SJSA1 (cell line): ENCODE measurements at places on chromosomes 3 and 15. TPM values are rescaled to one million over a fixed set of nuclear protein-coding genes. Genes with fewer than 3 reads are reported as not detected.

DNA sequence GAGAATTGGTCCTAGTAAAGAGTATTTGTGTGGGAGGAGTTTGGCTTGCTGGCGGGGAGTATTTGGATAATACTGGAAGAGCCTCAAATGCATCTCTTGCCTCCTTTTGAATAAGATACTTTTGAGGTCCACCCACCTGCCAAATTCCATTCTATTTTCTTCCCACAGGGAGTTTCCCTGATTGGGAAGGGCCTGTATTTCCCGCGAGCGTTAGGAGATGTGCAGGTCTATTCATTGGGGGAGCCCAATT lies 406 bp upstream of the RASA2 start:
- DNase-seq: no peak
- H3K27me3 ChIP-seq: no peaks in the 10 kb centered on the region
- peaks cover 9% of the 10 kb centered on the region for H3K36me3 ChIP-seq
- H3K27ac ChIP-seq: peak overlapping the region; percentile 43

DNA sequence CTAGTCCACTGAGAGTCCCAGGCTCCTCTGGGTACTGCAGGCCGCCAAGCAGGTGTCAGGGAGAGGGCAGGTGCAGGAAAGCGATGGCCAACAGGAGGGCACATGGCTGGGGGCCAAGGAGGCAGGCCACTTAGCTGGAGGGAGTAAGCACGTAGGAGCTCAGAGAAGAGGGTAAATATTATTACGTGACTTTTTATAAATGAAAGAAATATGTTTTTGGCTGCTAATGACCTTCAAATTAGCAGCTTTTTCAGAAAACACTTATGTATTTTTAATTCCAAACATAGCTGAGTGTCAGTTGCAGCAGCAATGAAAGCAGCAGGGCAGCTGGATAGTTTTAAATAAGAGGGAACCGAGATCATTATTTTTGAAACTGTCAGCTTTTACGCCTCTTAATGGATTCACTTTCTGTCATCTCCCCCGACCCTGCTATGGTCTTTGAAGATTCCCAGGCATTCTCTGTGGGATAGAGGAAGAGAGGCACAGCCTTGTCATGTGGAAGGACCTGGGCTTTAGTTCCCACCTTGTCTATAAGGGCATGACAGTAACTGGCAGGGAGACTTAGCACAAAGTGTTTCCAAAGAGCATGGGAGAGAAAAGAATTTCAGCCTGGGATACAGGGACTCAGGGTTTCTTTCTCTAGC lies 477.1 kb downstream of the EPHB1 start:
- H3K36me3 ChIP-seq: no peaks in the 10 kb centered on the region
- no peak overlapping the region for H3K4me3 ChIP-seq
- H3K27ac ChIP-seq: no peak overlapping the region
- no peaks in the 10 kb centered on the region for H3K27me3 ChIP-seq
- H3K4me1 ChIP-seq: no peaks in the 10 kb centered on the region

DNA sequence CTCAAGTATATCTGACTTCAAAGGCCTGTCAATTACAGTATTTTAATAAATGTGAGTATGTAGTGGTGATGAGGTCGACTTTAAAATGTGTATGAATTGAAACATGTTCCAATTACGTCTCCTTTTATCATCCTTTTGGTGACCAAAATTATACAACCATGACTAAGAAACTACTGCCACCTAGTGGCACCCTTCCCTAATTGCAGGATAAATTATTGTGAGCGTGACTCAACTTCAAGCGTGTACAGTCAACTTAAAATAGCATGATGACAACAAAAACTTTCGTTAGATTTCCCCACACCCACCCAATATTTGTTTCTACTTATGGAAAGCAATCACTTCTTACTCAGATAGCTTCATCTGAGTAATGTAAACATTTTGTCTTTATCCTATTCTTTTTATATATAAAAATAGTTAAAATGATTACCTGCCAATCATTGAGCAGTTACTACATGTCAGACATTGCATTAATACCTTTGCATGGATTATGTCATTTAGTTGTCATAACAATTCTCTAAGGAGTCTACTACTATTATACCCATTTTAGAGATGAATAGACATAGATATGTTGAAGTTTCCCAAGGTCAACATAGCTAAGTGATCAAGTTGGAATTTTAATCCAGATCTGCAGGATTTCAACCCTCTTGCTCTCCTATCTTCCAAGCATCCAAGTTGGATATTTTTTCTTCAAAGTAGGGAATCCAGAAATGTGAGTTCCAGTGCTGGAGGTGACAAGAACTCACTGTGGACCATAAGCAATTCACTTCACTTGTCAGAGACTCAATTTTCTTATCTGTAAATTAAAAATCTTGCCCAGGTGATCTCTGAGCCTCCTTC lies 106.0 kb downstream of the MEX3B start:
- DNase-seq: peak; percentile 38
- peak overlapping the region; percentile 49 for H3K27ac ChIP-seq
- peaks cover 23% of the 10 kb centered on the region for H3K4me1 ChIP-seq
- no peak overlapping the region for H3K4me3 ChIP-seq

DNA sequence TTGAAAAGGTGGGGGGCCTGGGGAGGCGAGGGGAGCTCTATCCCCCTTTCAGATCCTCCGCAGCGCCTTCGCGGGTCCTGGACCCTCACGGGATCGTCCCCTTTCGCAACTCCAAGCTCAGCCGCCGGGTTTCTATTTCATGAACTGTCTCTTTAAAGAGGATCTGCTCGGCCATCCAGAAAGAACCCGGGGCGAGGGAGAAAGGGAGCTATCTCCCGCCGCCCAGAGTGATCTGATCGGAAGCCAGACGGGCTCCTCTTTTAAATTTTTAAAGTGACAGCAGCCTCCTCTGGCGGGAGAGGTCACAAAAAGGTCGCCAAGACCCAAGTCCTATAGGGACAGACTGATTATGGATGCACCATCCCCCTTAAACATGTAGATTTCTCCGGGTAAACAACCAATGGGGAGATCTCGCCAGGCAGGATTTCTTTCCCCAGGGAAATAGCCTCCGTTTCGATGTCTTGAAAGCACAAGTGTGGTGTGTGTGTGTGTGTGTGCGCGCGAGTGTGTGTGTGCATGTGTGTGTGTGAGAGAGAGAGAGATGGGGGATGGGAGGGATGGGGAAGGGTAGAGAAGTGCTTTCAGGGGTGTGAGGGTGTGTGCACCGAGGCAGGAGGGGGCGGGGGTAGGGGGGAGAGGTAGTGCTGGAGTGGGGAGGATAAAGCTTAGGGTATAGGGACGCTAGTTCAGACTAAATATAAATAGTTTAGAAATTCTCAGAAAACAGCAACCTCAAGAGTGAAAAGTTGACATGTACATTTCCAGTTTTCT lies 516.1 kb downstream of the MECOM start:
- H3K4me3 ChIP-seq: peak overlapping the region; percentile 72
- peaks cover 19% of the 10 kb centered on the region for H3K4me1 ChIP-seq
- peak; percentile 75 for DNase-seq
- no peaks in the 10 kb centered on the region for H3K27me3 ChIP-seq
- peak overlapping the region; percentile 59 for H3K27ac ChIP-seq
- peaks cover 6% of the 10 kb centered on the region; the same call in 1 of the 2 replicates for H3K36me3 ChIP-seq

DNA sequence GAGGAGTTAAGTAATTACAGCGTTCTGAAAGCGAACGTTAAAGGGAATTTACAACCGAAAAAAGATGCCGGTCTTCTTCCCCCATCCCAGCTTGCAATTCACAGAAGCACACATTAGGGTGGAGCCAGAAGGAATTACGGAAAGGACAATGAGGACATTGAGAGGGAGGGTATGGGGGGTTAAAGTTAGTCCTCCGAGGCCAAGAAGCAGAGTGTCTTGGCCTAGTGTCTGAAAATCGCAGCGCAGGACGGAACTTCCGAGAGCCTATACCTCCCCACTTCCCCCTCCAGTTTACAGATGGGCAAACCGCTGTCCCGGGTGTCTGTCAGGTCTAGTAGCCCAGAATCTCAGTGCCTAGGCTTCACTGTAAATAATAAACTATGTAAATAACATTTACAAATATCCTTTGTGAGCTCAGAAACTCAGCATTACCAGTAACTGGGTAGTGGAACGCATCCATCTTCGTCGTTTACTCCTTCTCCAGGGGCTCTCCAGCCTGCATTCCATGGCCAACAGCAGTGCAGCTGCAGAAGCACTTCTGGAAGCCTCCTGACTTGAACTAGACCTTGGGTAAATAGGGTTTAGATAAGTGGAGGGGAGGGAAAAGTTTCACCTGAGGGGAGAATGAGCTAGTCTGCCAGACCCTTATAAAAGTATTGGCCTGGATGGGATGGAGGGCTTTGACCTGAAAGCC lies 922 bp downstream of the ADPRH start:
- H3K4me3 ChIP-seq: peak overlapping the region; percentile 51
- H3K36me3 ChIP-seq: no peaks in the 10 kb centered on the region
- peaks cover 6% of the 10 kb centered on the region for H3K4me1 ChIP-seq

- H3K4me1 ChIP-seq: no peaks in the 10 kb centered on the region
- no peak overlapping the region for H3K4me3 ChIP-seq
- no peaks in the 10 kb centered on the region for H3K36me3 ChIP-seq
- H3K27me3 ChIP-seq: no peaks in the 10 kb centered on the region
- H3K27ac ChIP-seq: no peak overlapping the region
Measured at GRCh38 chr3:25181096-25181495, 247.0 kb upstream of the RARB start.

GRCh38 chr3:43286115-43286840 lies at the start of gene SNRK:
Gene SNRK, plus strand, starts transcription at chr3:43286540. Its CDS starts 16,664 bp downstream, at chr3:43303204.
- peaks cover 9% of the 10 kb centered on the region; the same call in 1 of the 2 replicates for H3K27me3 ChIP-seq
- peak within 1 kb of the TSS; percentile 99 for H3K4me3 ChIP-seq
- peak; percentile 74 for DNase-seq
- peaks cover 13% of the 10 kb centered on the region for H3K36me3 ChIP-seq

- no peak for DNase-seq
- H3K4me1 ChIP-seq: no peaks in the 10 kb centered on the region
- H3K4me3 ChIP-seq: no peak overlapping the region
- H3K36me3 ChIP-seq: no peaks in the 10 kb centered on the region
- H3K27ac ChIP-seq: no peak overlapping the region
- H3K27me3 ChIP-seq: no peaks in the 10 kb centered on the region
Measured at GRCh38 chr15:26689462-26689861, 83.4 kb downstream of the GABRB3 start.

DNA sequence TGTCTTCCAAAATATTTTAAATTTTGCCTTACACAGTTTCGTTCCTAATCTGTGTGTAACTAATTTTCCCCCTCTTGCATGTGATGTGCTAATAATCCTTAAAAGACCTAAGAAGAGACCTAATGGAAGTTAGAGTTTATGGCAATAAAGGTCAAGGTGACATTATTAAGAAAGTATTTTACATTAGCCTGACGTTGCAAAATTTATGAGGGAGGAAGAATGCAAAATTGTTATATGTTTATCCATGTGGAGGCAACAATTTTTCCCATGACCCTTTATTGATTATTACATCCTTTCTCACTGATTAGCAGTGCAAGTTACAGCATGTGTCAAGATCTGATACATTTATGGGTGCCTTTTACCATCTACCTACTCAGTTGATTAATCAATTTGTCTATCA lies 373.8 kb upstream of the ROBO1 start:
- no peaks in the 10 kb centered on the region for H3K36me3 ChIP-seq
- no peaks in the 10 kb centered on the region for H3K4me1 ChIP-seq
- no peak overlapping the region for H3K4me3 ChIP-seq
- no peak for DNase-seq
- no peak overlapping the region for H3K27ac ChIP-seq

GRCh38 chr3:183308751-183309150 lies 55.7 kb downstream of the B3GNT5 start:
- no peak overlapping the region for H3K4me3 ChIP-seq
- peaks cover 29% of the 10 kb centered on the region for H3K4me1 ChIP-seq
- no peaks in the 10 kb centered on the region for H3K27me3 ChIP-seq
- no peaks in the 10 kb centered on the region for H3K36me3 ChIP-seq
- no peak overlapping the region for H3K27ac ChIP-seq

DNA sequence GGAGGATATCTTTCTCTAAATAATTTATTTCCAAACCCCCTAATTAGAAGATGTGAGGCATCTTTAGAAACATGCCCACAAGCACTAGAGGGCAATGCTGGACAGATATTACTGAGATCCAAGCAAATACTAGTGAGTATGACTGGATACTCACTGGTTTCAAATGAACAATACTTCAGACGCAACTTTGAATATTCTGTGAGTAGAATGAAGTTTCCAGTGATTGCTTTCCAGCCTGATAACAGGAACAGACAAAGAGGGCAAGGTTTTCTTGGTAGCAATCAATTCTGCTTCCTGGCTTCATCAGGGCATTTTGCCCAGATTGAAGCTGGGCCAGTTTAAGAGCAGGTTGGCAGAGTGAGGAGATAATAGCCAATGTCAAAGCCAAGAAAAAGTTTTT lies 442.6 kb upstream of the PDZRN3 start:
- H3K27ac ChIP-seq: no peak overlapping the region
- H3K36me3 ChIP-seq: no peaks in the 10 kb centered on the region
- no peaks in the 10 kb centered on the region for H3K4me1 ChIP-seq
- no peaks in the 10 kb centered on the region for H3K27me3 ChIP-seq

DNA sequence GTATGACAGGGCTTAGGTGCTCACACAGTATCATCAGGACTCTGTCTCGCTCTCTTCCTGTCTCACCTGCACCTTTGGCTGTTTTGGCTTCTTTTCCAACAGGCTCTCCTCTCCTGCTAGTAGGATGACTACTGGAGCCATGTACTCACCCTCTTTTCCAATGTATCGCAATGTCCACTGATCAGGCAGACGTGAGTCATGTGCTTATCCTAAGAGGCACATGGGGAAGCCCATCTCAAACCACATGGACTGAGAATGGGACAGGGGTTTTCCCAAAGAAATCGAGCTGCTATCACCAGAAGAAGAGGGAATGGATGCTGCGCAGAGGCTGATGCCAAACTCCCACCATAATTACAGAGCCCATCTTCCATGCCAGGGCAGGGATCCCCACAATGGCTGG lies 180.6 kb downstream of the IL5RA start:
- DNase-seq: no peak
- H3K27ac ChIP-seq: no peak overlapping the region
- no peak overlapping the region for H3K4me3 ChIP-seq
- no peaks in the 10 kb centered on the region for H3K36me3 ChIP-seq
- no peaks in the 10 kb centered on the region for H3K4me1 ChIP-seq

GRCh38 chr3:6679510-6679909 lies 181.4 kb upstream of the GRM7 start:
- no peak overlapping the region for H3K27ac ChIP-seq
- no peak for DNase-seq
- H3K36me3 ChIP-seq: no peaks in the 10 kb centered on the region
- H3K27me3 ChIP-seq: no peaks in the 10 kb centered on the region
- H3K4me3 ChIP-seq: no peak overlapping the region

DNA sequence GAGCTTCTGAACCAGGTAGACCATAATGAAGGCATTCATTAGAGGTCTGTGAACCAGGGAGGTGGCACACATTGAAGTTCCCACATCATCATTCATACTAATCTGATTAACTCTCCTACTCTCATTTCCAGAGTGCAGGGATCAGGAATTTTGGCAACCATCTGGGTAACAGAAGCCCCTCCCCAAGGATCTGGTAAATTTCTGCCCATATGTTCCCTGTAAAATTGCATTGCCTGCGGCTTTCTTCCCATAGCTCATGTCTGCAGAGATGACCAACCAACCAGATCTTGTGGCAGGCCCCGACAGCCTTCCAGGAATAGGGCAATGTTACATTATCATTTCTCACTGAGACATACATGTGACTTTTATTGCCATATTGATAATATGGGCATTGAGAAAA lies 111.4 kb upstream of the CHL1 start:
- no peaks in the 10 kb centered on the region for H3K36me3 ChIP-seq
- H3K27ac ChIP-seq: no peak overlapping the region
- no peak for DNase-seq
- no peak overlapping the region for H3K4me3 ChIP-seq
- no peaks in the 10 kb centered on the region for H3K4me1 ChIP-seq

The ARRDC4 gene
- total RNA-seq: 4.2 and 8.3 TPM in 2 replicates

The NCKIPSD gene
- 8.7 and 10.2 TPM in 2 replicates for total RNA-seq

The VIPR1 gene
- not detected in 2 replicates for total RNA-seq

The NKTR gene
- total RNA-seq: 14.5 and 33.7 TPM in 2 replicates

The IL20RB gene
- total RNA-seq: 3.2 and 3.6 TPM in 2 replicates

The CSPG4 gene
- total RNA-seq: 0.32 and 0.41 TPM in 2 replicates

The BFSP2 gene
- total RNA-seq: not detected in 2 replicates

The ECT2 gene
- total RNA-seq: 84.6 and 97.0 TPM in 2 replicates

The GOLGA6L9 gene
- total RNA-seq: 1.1 and 1.6 TPM in 2 replicates

The LIPH gene
- total RNA-seq: 0.34 TPM in 1 of 2 replicates, not detected in the other
